ENCODE measurements at places on chromosomes 3 and 15.

DNA sequence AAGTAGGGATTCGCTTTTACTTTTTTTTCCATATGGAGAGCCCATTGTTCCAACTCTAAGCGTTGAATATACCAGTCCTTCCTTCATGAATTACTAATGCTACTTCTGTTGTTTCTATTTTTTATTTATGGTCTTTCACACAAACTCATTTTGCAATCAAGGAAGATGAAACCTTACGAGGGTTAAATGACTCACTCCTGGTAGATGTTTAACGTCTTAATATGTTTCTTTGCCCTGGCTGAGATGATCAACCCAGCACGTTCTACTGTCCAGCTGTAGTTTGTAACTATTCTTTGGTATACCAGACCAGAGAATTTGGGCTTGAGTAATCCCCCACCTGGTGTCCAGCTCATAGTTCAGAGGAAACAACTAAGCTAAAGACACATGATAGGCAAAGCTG, 23.1 kb downstream of the CDCP1 start:
- DNase-seq, result no peak

- no peak for DNase-seq
Measured at GRCh38 chr3:144033240-144033589, 61.6 kb downstream of the DIPK2A start.

DNA sequence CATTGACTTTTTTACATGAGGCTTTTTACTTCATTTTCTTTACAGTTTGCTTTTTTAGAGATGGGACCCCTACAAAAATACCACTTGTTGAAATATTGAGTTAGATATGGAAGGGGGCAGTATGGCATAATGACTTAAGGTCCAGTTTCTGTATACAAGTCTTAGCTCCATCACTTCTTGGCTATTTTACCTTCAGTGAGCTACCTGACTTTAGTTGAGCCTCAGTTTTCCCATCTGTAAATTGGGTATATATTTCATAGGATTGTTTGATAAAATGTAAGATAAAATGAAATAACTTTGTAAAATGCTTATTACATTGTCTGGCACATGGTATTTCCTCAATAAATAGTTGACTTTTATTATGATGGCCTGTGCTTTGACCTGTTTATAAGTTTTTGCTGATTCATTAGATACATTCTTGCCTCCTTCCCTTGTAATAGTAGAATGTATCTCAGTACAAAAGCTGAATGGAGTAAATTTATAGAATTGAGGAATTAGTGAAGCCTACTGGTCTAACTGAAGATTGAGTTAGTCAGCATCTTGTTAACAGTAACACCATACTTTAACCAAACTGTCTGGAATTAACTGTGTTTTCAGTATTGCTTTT, 27.6 kb downstream of the TBC1D23 start:
- DNase-seq, result no peak

DNA sequence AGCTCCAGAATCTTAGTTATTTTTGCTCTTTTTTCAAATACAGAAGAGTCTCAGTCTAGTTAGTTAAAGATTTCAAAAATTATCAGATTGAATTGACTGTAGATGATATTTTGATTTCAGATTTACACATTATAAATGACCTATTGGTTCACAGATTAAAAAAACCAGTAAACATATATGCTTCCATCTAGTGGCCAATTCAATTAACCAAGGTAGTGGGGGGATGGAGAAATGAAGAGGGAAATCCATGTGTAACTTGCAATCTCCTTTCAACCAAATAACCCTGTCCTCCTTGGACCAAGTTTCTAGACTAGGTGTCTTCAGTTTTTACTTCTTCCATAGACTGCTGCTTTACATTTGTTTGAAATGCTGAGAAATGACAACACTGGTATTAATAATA, 789.8 kb downstream of the ROBO1 start:
- DNase-seq, result no peak

GRCh38 chr3:143896486-143896885, 48.2 kb upstream of the SLC9A9 start:
- no peak for DNase-seq

DNA sequence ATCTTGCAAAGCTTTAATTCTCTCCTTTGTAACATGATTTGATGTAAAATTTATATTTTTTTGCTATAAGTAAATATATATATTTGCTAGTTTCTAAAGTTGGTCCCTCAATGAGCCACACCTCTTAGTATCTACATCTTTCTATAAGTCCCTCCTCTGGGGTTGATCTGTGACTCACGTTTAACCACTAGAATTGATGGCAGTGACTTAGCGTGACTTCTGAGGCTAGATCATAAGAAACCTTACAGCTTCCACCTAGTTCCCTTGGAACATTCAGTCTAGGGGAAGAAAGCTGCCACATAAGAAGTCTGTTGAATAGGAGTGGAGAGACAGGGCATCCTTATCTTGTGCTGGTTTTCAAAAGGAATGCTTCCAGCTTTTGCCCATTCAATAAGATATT, 56.6 kb upstream of the TNIK start:
- DNase-seq, result no peak

DNA sequence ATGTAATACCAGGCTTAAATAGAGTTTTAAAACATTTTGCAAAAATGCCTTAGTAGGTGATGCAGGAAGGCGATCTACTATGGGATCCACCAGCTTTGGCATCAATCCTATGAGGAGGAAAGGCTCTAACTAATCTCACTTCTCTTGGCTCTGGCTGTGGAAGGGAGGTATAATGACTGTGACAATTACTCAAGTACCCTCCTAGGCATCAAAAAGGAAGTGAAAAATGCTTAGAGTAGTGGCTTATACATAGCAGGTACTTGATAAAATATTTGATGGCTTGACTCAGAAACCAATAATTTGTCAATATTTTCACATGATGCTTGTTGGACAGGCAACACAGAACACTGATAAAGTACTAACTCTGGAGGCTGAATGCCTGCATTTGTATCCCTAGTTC, 34.1 kb upstream of the SERPINI2 start:
- DNase-seq, result no peak

DNA sequence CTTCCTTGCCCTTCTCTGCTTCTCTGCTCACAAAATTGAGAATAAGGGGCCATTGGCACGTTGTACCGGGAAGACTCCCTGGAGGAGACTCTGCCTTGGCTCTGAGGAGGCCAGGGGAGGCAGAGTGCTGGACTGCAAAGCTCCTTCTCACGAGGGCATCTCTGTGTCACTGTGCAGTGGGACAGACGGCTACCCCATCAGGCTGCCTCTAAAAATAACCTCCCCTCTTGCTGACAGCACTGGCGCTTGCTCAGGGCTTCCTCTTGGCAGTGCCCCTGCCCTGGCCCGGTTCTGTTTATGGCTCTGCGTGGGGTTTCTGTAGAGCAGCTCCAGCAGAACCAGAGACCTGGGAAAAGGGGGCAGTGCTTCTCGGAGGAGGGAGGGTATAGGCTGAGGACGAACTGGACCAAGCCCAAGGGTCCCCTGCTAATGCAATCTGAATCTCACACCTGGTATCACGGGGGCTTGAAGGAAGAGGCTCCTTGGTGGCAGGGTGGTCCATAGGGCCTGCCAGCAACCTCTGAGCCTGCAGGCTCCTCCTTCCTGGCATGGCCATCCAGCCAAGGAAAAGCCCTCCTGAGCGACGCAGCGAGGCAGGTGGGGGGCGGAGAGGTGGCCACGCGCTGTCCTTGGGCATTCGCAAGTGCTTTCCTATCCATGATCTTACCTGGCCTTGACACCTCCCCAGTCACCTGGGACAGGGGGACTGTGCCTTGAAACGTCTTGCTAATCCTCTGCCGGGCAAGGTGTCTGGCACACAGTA, 63.3 kb upstream of the TLE3 start:
- DNase-seq, result no peak

DNA sequence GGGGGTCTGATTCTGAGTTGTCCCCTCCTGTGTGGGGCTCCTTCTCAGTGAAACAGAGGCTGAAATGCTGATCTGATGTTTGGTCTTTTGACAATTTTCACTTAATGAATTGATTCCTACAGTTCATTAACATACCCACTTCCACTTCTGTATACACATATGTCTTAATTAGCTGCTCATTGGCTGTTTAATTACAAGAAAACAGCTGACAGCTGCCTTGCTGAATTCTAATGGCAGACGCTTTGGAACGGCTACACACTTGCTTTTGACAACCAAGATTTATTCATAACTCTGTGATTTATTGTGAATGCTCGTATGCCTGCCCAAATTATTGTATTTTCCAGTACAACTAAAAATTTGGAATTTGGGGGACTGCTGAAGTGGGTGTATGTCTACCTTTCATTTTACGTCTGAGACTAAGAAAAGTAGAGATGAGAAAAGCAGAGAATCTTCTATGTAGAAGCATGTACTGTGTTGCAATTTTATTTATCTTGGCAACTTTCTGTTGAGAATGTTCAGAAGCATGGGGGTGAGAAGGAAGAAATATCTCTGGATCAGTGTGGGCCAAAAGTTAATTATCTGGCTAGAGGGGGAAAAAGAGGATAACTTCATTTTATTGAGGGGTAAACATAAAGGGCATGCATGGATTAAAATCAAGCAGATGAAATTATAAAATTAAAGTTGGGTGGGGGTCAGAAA, 46.5 kb upstream of the ICE2 start:
- no peak for DNase-seq

DNA sequence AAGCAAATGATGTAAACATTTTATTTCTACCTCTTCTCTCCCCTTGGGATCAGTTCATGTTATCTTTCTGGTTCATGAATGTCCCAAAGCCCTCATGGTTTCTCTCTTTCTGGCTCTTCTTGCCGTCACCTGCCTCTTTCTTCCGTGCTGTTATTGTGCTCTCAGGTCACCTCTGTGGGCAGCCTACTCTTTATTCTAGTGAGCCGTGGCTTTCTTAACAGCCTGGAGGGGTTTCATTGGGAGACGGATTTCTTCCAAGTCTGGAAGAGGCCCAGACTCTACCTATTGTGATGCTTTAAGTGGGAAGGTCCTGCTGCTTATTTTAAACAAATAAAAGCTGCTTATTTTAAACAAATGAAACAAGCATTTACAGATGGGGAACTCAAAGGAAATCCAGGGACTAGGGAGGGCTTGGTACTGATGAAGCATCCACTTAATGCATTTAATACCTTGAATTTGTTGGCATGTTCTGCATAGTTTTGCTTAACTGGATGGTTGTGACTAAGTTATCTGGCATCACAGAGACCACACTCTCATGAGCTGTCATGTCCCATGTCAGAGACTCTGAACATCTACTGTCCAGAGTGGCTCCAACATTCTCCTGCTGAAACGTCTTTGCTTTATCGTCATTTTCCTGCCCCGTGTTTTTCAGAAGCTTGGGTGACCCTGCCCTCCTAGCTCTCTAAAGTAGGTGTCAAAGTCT, 443.3 kb downstream of the GABRG3 start:
- no peak for DNase-seq

DNA sequence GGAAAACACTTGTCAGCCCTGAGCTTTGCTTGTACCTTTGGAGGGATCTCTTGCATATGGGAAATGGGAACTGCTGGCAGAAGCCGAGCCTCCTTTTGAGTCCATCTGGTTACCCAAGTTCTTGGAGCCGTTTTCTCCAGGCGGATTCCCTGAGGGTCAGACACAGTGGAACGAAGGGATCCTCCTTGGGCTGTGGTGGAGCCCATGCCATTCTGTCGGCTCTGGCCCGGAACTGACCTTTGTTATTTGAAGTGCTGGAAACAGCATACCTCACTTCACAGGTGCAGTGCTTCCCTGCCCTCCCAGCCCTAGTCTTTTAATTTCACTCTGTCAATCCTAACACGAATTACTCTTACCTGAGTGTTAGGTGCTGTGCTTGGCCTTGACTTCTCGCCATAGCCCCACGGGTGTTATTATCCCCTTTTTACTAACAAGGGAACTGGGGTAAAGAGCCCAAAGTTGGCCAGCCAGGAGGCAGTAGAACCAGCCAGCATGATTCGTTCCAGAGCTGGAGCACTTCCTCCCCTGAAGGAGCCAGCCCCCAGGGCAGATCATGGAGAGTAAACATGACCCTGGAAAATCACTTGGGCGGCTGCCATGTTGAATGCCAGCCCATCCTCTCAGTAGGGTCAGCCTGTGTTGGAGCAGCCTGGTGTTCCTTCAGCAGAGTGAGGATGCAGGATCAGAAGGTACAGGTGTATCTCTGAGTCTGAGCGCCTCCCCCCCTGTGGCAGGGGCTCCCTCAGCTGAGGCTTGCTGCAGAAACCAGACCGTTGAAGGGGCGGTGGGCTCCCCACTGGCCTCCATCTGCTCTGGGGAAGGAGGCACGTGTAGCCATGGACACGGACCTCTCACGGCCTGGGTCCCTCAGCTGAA, 143.2 kb downstream of the DNAJB8 start:
- DNase-seq, result no peak

GRCh38 chr3:15377961-15378791, 45.8 kb upstream of the SH3BP5 start:
- DNase-seq, result peak; percentile 89

DNA sequence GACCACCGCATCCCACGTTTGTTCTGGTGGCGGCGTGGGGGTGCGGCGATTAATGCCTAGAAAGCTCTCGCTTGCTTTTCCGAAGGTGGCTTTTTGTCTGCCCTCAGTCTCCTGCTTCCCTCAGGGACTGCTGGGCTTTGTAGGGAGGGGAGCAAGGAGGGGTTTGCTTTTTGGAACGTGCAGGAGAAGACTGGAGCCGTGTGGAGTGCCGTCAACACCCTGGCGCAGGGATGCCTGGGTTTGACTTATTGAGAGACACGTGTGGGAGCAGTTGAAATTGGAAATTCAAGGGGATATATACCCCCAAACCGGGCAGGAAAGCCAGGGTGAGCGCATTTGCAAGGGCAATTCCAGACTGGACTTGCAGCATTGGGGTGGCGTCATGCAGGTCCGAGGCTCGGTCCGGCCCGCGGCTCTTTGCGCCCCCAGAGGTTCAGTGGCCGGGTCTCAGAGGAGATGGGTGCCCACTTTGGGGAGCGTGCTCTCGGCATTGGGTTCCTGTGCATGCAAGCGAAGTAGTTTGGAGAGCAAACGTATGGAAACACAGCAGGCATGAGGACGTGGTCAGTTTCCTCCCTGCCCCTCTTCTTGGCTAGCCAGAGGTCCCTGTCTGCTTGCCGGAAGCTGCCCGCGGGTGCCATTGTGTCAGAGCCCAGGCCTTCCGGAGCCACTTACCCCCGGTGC, 2.1 kb downstream of the EPHB1 start:
- DNase-seq, result no peak

GRCh38 chr3:126394977-126395321, 240 bp downstream of the CFAP100 start:
- no peak for DNase-seq

DNA sequence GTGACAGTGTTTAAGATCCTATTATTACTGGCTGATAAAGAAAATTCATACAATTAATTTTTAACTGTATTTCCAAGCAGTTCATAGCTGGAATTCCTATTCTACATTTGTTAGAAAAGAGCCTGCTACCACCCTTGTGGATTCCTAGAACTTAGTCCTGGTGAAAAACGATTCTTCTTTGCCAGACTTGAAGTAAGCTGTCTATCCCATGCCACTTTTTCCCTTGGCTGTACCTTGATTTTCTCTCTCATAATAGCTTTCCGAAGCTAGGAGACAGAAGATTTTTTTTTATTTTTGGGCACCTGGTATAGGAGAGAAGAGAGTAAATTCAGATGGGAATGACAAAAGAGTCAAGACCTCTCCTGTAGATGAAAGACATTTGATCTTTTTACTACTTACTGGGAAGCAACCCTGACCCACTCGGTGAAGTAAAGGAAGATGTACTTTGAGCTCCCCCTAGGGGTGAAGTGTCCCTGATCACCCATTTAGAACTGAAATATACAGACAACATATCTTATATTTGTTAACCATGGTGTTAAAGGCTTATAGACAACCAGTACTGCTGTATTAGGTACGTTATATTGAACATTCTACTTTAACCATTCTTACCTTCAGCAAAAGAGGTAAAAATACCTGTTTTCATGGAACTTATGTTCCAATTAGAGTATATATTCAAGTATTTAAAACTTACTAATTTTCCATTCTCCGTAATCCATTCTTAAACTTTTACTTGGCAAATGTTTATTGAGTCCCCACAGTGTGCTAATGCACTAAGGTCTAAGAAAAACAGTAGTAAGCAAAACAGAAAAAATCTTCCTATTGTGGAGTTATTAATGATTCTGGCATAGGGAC, 36.2 kb upstream of the C3orf38 start:
- no peak for DNase-seq
